H1 (cell line): ENCODE measurements at places on chromosomes 6 and 20.

DNA sequence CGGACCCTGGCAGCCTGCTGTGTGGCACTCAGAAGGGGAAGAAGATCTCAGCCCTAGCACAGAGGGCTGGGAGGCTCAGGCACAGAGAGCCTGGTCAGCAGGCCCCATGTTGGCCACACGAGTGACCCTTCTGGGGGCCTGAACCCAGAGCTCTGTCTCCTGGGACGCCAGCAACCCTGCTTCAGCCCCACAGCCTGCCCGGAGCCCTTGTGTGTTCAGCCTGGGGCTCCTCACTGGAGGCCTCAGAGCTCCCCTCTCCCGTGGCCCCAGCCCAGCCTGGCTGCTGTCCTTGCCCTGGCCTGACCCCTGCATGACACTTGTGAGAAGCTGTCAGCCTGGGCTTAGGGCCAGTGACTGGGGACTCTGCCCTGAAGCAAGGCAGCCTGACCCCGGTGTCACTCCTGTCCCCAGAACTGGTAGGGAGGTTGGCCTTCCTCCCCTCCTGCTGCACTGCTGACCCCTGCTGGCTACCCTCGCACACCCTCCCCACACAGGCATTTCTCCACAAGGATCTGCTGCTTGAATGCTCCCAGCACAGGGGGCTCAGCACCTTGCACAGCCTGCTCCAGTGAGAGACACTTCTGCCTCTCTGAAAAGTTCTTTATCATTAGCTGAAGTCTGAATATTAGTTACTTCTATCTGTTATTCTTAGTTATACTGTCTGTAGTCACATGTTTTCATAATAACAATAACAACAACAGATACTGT, 15.4 kb upstream of the IP6K3 start:
- H3K36me3 ChIP-seq: no peaks in the 10 kb centered on the region
- H3K27me3 ChIP-seq: no peaks in the 10 kb centered on the region
- no peak overlapping the region for H3K4me3 ChIP-seq
- no peak overlapping the region for H3K27ac ChIP-seq

DNA sequence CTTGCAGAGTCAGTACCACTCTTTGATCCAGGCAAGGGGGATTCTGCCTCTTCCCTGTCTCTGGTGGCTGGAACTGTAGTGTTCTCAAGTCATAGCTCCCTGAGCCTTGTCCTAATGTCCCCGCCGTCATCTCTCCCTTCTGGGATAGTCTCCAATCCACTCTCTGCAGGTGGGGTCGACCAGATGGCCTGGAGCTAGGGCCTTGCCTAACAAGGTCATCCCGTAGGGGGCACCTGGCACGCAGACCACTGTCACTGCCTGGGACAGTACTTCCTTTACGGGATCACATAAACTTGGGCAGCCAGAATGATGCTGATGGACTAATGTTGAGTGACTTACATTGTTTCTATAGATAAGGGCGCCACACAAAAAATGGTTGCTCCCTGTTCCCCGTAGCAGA, 118.9 kb upstream of the SLC22A23 start:
- no peaks in the 10 kb centered on the region for H3K36me3 ChIP-seq
- H3K27me3 ChIP-seq: no peaks in the 10 kb centered on the region
- no peak overlapping the region for H3K4me3 ChIP-seq
- peaks cover 7% of the 10 kb centered on the region for H3K4me1 ChIP-seq
- H3K27ac ChIP-seq: no peak overlapping the region

DNA sequence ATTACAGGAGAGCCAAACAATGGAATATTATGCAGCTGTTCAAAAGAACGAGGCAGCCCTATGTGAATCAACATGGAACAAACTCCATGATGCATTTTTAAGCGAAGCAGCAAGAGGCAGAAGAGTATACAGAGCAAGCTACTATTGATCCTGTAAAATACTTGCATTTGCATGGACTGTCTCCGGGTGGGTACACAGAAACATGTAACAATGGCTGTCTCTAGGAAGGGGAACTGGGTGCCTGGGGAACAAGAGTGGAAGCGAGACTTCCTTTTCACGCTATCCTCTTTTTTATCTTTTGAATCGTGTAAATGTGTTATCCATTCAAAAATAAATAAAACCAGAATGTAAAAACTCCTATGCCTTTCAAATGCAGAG, 93.3 kb upstream of the SIRPA start:
- no peaks in the 10 kb centered on the region for H3K36me3 ChIP-seq
- H3K4me1 ChIP-seq: peaks cover 3% of the 10 kb centered on the region; the same call in 1 of the 2 replicates
- H3K27me3 ChIP-seq: peaks cover 21% of the 10 kb centered on the region
- DNase-seq: no peak

DNA sequence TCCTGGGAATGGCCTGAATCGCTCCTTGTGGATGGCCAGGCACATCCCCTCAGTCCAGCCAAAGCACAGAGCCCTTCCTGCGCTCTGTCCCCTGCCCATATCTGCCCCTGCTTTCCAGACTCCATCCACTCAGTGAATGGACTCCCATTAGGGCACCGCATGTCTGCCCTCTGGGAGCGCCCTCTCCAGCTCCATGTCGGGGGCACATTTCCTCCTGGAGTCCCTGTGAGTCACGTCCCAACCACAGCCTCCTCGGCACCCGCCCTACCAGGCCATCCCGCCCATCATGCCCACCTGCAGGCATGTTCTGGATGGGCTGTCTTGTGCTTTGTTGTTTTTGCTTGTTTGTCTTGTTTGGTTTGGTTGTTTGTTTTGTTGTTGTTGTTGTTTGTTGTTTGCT, 96.8 kb downstream of the PSMB1 start:
- no peak overlapping the region for H3K4me3 ChIP-seq
- no peaks in the 10 kb centered on the region for H3K27me3 ChIP-seq
- no peaks in the 10 kb centered on the region for H3K36me3 ChIP-seq
- H3K27ac ChIP-seq: no peak overlapping the region
- H3K4me1 ChIP-seq: 0 out of 2 replicates have a peak, but pooled peaks cover 2% of the 10 kb centered on the region

- H3K4me3 ChIP-seq: no peak overlapping the region
- no peak for DNase-seq
- H3K27ac ChIP-seq: no peak overlapping the region
Observed at GRCh38 chr20:237929-238328, 10.9 kb downstream of the DEFB129 start.

DNA sequence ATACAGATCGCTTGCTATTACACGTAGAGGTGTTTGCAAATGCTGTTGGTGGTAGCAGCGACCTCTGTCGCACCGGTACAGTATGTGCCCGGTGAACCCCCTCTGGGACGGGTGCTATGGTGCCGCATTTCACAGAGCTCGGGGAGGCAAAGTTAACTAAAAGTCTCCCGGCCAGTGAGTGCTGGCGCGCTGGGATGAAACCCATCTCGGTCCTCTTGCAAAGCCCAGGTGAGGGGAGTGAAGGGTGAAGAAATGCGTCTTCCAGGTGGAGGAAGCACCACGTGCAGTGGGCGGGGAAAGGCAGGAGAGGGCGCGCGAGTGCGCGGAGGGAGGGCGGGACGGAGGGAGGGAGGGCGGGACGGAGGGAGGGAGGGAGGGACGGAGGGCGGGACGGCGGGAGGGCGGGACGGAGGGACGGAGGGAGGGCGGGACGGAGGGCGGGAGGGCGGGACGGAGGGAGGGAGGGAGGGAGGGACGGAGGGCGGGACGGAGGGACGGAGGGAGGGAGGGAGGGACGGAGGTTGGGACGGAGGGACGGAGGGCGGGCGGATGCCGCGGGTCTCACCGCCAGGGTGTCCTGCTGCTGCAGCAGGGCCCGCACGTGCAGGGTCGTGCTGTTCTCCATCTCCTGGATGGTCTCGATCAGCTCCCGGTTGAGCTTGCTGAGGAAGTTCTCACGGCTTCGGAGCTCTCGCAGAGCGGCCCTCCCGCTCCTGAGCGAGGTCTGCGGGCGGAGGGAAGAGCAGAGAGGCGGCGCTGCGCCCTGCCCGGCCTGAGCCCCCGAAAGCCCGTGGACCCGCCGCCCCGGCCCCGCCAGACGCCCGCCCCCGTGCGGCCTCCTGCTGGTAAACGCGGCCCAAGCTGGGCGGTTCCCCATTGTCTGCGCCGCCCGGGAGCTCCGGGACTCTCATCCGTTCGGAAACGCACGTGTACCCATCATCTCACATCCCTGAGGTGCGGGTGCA, 11.7 kb downstream of the C20orf96 start:
- H3K36me3 ChIP-seq: peaks cover 10% of the 10 kb centered on the region
- no peak overlapping the region for H3K27ac ChIP-seq
- H3K4me3 ChIP-seq: peak overlapping the region; percentile 32; the same call in 1 of the 2 replicates
- 0 out of 2 replicates have a peak, but pooled peaks cover 2% of the 10 kb centered on the region for H3K27me3 ChIP-seq
- H3K4me1 ChIP-seq: no peaks in the 10 kb centered on the region

DNA sequence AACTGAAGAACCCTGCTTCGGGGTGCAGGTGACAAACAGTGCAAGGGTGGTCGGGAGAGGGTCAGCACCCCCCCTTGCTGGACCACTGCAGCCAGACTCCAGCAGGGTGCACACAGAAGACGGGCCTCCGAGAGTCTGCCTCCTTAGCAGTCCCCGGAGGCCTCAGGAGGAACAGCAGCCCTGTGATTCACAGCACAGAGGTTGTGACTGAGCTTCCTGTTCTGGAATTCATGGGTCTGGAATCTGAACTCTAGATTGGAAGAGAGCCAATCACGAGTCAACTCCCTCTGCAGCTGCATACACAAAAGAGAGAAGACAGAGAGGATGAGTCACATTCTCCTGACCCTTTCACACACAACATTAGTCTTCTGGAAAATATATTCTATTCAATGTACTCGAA, 249.0 kb upstream of the OPRM1 start:
- H3K36me3 ChIP-seq: no peaks in the 10 kb centered on the region
- no peaks in the 10 kb centered on the region for H3K27me3 ChIP-seq
- no peak overlapping the region for H3K27ac ChIP-seq
- DNase-seq: no peak

DNA sequence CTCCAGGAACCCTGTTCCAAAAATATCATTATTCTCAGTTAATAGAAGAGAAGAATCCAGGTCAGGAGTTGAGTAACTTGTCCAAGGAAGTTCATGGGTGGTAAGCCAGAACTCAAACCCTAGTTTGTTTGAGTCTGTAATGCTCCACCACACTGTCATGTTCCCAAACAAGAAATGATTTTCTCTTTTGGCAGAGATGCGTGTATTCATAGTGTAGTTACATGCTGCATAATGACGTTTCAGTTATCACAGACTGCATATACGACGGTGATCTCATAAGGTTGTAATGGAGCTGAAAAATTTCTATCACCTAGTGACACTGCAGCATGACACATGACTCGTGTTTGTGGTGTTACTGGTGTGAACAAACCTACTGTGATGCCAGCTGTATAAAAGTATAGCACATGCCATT, 102.6 kb downstream of the TULP4 start:
- no peak overlapping the region for H3K27ac ChIP-seq
- no peak overlapping the region for H3K4me3 ChIP-seq
- 0 out of 2 replicates have a peak, but pooled peaks cover 2% of the 10 kb centered on the region for H3K36me3 ChIP-seq
- H3K4me1 ChIP-seq: no peaks in the 10 kb centered on the region
- H3K27me3 ChIP-seq: no peaks in the 10 kb centered on the region
- no peak for DNase-seq

DNA sequence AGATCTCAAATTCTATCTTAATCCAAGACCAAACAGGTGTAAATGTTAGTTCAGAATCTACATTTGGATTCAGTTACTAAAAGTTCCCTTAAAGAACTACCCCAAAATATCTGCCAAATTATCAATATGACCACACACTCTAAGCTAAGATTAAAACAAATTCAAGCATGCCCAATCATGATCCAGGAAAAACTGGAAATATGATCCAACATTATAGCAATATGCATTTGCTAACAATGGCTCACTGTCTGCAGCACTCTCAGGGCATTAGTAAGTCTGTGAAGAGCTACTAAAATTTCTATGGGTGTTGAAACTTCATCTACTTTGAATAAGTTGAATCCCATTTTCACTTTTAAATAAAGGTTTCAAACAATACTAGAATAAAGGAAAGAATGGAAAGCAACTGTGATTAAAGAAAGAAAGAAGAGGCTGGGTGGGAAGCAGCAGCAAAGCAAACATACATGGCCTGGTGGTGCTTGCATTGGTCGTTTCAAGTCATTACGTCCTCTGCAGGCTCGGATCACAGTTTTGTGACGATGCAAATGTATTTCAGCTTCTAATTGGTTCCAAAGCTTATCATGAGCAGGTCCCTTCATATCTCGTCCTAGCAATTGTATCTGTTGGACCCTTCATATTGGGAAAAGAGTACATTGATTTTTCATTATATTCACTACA, 29.2 kb downstream of the GOPC start:
- no peak overlapping the region for H3K27ac ChIP-seq
- no peaks in the 10 kb centered on the region for H3K27me3 ChIP-seq
- no peaks in the 10 kb centered on the region for H3K36me3 ChIP-seq
- H3K4me3 ChIP-seq: no peak overlapping the region
- no peaks in the 10 kb centered on the region for H3K4me1 ChIP-seq
- DNase-seq: no peak

DNA sequence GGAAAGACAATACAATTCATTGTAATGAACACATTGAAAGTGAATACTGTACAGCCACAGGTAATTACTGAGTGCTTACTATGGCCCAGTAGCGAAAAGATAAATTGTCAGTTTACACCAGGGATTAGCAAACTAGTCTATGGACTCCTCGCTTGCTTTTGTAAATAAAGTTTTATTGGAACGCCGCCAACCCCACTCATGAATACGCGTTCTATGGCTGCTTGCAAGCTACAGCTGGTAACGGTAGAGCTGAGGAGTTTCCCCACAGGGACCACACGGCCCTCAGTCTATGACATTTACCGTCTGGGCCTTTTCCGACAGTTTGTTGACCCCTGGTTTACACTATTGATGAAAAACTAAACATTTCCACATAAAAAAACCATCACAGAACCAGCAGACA, 24.2 kb downstream of the LAMA5 start:
- no peaks in the 10 kb centered on the region for H3K4me1 ChIP-seq
- H3K27me3 ChIP-seq: no peaks in the 10 kb centered on the region
- no peak for DNase-seq
- no peak overlapping the region for H3K4me3 ChIP-seq
- H3K27ac ChIP-seq: no peak overlapping the region

DNA sequence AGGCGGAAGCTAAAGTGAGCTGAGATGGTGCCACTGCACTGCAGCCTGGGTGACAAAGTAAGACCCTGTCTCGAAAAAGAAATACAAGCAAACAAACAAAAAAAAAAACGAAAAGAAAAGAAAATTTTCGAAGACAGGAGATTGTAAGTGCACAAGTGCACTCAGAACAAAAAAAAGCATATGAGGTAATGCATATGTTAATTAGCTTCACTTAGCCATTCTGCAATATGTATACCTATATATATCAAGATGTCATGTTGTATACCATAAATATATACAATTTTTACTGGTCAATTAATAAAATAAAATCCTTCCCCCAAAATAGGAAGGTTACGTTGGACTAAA, 127.5 kb downstream of the RIN2 start:
- no peaks in the 10 kb centered on the region for H3K36me3 ChIP-seq
- no peak overlapping the region for H3K4me3 ChIP-seq
- H3K27ac ChIP-seq: no peak overlapping the region
- no peak for DNase-seq
- H3K27me3 ChIP-seq: no peaks in the 10 kb centered on the region

GRCh38 chr6:158835616-158836221, 16.6 kb upstream of the EZR start:
- no peaks in the 10 kb centered on the region for H3K27me3 ChIP-seq
- no peaks in the 10 kb centered on the region for H3K36me3 ChIP-seq
- H3K4me3 ChIP-seq: no peak overlapping the region
- no peak for DNase-seq

GRCh38 chr6:37381579-37381978, 27.8 kb downstream of the RNF8 start:
- no peak overlapping the region for H3K4me3 ChIP-seq
- DNase-seq: peak; percentile 46
- H3K27me3 ChIP-seq: no peaks in the 10 kb centered on the region

- no peak for DNase-seq
- peaks cover 3% of the 10 kb centered on the region; the same call in 1 of the 2 replicates for H3K4me1 ChIP-seq
- H3K4me3 ChIP-seq: no peak overlapping the region
- no peaks in the 10 kb centered on the region for H3K36me3 ChIP-seq
Observed at GRCh38 chr6:89008001-89008814, 44.8 kb upstream of the RNGTT start.

- H3K36me3 ChIP-seq: peaks cover 5% of the 10 kb centered on the region; the same call in 1 of the 2 replicates
- H3K27ac ChIP-seq: no peak overlapping the region
- H3K27me3 ChIP-seq: no peaks in the 10 kb centered on the region
Observed at GRCh38 chr20:6091661-6092060, 31.2 kb downstream of the FERMT1 start.
